Purkinje cell (primary cell): ENCODE measurements at places on chromosomes 4 and X. TPM values are rescaled to one million over a fixed set of nuclear protein-coding genes. Genes with fewer than 3 reads are reported as not detected.

The GABRG1 gene
- polyA plus RNA-seq = 7.0 and 9.9 TPM in 2 replicates

The GLOD5 gene
- 3.0 TPM in 1 of 2 replicates, not detected in the other for polyA plus RNA-seq

The INTU gene
- 10.2 and 10.6 TPM in 2 replicates for polyA plus RNA-seq

The BST1 gene
- 0.77 TPM in 1 of 2 replicates, not detected in the other for polyA plus RNA-seq

The SPIN2A gene
- 0.97 TPM in 1 of 2 replicates, not detected in the other for polyA plus RNA-seq

The SNX25 gene
- 13.1 and 18.2 TPM in 2 replicates for polyA plus RNA-seq

The UGT2B17 gene
- not detected in 2 replicates for polyA plus RNA-seq

The LUZP4 gene
- polyA plus RNA-seq = not detected in 2 replicates

The GABRQ gene
- not detected in 2 replicates for polyA plus RNA-seq

The SLC38A5 gene
- polyA plus RNA-seq = not detected in 2 replicates

The ARSJ gene
- 0.42 and 0.85 TPM in 2 replicates for polyA plus RNA-seq

The USP51 gene
- polyA plus RNA-seq = 2.5 and 3.7 TPM in 2 replicates

The RS1 gene
- 2.8 TPM in 1 of 2 replicates, not detected in the other for polyA plus RNA-seq

The TRIM61 gene
- polyA plus RNA-seq = 3.1 and 3.8 TPM in 2 replicates

The ALAS2 gene
- polyA plus RNA-seq = not detected in 2 replicates

The VCX3B gene
- not detected in 2 replicates for polyA plus RNA-seq

The GAGE12H gene
- polyA plus RNA-seq = not detected in 2 replicates

The BMP3 gene
- 0.08 and 1.0 TPM in 2 replicates for polyA plus RNA-seq

The DKK2 gene
- polyA plus RNA-seq = 2.3 TPM in 1 of 2 replicates, not detected in the other

The ITGB1BP2 gene
- polyA plus RNA-seq = not detected in 2 replicates

The DOK7 gene
- polyA plus RNA-seq = not detected in 2 replicates

The DMP1 gene
- polyA plus RNA-seq = not detected in 2 replicates

The EFHC2 gene
- 3.7 and 8.3 TPM in 2 replicates for polyA plus RNA-seq

The FDCSP gene
- polyA plus RNA-seq = not detected in 2 replicates
